GM13977 (cell line): ENCODE measurements at places on chromosomes 3 and 15.
A peak's percentile ranks its signal among the peaks of the same experiment; 100 is the strongest.

GRCh38 chr3:59374818-59375211, 325.0 kb upstream of the CFAP20DC start:
- peak; percentile 48 for DNase-seq

- DNase-seq, result no peak
Observed at GRCh38 chr15:88992216-88992615, 79.0 kb upstream of the MFGE8 start.

- DNase-seq, result no peak
Observed at GRCh38 chr3:14434498-14435151, 32.2 kb downstream of the SLC6A6 start.

DNA sequence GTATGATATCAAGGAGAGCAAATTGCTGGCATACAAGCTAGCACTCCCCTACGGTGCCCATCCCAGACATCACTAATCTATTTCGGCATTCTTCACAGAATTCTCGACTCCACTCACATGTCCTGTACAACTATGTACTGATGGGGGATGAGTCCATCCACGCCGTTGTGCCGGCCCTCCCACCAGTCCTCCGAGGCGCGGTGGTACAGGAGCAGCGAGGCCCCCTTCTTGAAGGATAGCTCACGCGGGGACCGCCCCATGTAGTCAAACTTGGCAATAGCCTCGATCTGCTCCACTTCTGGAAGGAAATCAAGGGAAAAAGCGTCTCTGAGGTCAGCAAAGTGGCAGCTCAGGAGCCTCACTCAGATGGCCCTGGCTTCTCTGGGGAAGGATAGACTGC, 31.0 kb upstream of the RAD18 start:
- DNase-seq, result no peak

- no peak for DNase-seq
Observed at GRCh38 chr3:161137260-161137659, 32.1 kb upstream of the B3GALNT1 start.

- no peak for DNase-seq
Observed at GRCh38 chr15:61796056-61796455, 264.2 kb downstream of the VPS13C start.

GRCh38 chr3:126888186-126888760, 94.6 kb upstream of the PLXNA1 start:
- DNase-seq, result no peak

- no peak for DNase-seq
Observed at GRCh38 chr3:13934813-13935212, 54.9 kb upstream of the WNT7A start.

- peak; percentile 48 for DNase-seq
Observed at GRCh38 chr3:15331606-15332404, 581 bp downstream of the SH3BP5 start.

- DNase-seq, result no peak
Observed at GRCh38 chr15:93089727-93090305, 805 bp upstream of the RGMA start.

DNA sequence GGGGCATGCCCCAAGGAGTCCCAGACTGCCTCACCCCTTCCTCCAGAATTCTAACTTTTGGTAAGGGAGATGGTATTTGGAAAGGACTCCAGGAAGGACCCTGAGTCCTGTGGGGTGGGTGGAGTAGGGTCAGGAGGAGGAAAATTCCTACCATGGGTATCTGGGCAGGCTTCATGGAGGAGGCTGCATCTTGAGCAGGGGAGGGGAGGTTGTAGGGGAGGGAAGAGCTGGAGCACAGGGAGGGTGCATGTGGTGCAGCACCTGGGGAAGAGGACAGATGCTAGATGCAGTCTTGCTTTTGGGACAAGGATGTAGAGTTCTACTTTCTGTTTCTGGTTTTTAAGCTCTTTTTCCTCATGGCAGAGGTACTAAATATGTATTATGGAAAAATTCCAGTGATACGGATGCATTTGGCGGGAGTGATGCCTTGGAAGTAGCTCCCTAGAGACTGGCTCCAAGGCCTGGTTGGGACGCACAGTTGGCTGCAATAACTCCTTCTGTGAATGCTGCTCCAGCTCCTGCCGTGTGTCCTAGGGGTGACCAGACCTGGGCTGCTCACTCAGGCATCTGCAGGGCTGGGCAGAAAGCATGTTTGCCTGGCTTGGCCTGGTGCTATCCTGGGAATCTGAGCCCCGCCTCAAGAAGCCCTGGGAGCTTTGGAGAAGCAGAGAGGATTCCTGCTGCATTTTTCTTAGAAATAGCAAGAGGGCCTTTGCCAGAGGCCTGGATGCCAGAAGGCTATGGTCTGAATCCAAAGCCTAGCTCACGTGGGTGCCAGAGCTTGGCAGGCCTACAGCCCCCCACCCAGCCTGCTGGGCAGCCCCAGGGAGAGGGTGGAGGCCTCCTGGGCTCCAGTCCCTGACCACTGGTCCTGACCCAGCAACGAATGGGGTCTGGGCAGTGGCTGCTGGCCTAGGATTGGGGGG, 10.1 kb downstream of the SEMA3F start:
- no peak for DNase-seq

GRCh38 chr3:8761866-8762265, 7.5 kb downstream of the OXTR start:
- DNase-seq, result no peak

DNA sequence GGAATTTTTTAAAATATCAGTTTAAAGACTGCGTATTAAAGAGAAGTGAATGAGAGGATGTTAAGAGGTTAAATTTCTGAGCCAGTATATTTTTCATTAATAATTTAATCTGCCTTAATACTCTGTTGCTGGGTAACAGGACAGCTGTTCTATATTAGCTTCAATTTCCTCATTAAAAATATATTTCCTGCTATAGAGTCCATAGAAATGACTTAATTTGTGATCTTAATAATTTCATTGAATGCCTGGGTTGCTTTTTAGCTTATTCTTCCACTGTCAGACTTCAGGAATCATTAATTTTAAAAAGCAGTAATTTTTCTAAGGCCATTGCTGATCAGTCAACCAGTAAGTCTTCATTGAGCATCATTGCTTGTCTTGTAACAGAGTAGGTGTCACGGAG, 129.0 kb downstream of the THSD4 start:
- DNase-seq, result no peak

- DNase-seq, result no peak
Observed at GRCh38 chr3:190101320-190102011, 19.2 kb downstream of the P3H2 start.

- no peak for DNase-seq
Observed at GRCh38 chr15:76514282-76514681, 177.7 kb downstream of the ISL2 start.

DNA sequence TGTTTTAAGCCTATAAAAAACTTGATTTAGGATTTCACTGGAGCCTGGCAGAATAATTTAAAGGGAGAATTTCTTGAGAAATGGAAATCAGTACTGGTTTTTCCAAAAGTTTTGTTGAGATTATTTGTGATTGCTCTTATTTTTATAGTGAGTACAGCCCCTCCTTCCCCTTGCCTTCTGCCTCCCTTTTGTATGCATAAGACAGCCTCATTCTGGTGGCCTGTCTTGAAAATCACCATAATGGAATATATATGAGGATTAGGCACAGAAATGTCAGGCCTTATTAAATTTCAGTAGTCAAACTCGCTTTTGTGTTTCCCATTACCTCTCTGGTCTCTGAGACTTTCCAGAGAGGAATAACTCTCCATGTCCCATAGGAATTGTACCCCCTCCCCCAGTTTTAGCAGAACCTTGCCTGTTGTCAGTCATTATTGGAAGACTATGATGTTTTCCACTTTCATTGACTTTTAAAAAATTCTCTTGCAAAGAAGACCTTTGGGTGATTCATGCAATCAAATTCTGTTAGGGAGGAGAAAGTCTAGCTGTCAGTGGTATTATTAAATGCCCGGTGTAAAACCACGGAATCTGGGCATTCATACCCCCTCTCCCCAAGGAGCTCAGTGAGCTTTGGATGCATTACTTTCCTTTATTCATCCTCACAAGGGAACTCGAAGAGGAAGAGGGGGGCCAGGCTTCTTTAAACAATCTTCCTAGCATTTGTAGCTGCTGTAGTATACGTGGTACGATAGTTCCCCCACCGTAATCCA, 171.6 kb upstream of the TSC22D2 start:
- no peak for DNase-seq

GRCh38 chr15:71691458-71692417, 118.6 kb upstream of the NR2E3 start:
- DNase-seq, result no peak

GRCh38 chr15:43923553-43923952, 96.8 kb downstream of the WDR76 start:
- DNase-seq, result no peak

DNA sequence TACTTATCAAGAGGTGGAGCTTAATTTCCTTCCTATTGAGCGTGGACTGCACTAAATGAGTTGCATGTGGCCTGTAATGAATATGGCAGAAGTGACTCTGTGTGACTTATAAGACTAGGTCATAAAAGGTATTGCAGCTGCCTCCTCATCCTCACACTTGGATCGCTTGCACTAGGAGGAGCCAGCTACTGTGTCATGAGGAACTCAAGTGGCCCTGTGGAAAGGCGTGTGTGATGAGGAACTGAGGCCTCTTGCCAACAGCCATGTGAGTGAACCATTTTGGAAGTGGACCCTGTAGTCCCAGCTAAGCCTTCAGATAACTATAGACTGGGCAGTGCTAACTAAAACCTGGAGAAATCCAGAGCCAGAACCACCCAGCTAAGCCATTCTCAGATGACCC, 7.1 kb upstream of the SLC30A4 start:
- no peak for DNase-seq

DNA sequence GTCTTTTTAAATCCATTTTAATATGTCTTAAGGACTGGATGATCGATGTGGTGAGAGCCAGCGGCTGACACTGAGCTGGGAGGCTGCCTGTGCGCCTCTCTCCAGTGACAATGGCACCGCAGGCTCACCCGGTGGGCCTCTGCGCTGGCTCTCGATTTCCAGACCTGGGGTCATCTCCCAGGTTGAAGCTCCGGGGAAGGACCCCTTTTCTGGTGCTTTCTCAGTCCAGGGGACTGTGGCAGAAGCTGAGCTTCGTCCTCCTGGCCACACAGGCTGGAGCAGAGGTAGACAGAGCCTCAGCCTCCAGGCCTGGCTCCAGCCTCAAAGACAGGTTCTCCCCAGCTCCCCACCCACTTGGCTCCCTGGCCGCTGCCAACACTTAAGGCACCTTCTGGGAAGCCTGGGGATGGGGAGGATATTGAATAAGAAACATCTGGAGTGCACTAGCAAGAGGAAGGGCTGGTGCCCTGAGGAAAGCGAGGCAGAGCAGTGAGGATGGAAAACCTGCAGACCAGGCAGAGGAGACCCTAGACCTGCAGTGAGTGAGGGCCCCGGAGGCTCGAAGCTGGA, 154.2 kb upstream of the SMAD3 start:
- no peak for DNase-seq

DNA sequence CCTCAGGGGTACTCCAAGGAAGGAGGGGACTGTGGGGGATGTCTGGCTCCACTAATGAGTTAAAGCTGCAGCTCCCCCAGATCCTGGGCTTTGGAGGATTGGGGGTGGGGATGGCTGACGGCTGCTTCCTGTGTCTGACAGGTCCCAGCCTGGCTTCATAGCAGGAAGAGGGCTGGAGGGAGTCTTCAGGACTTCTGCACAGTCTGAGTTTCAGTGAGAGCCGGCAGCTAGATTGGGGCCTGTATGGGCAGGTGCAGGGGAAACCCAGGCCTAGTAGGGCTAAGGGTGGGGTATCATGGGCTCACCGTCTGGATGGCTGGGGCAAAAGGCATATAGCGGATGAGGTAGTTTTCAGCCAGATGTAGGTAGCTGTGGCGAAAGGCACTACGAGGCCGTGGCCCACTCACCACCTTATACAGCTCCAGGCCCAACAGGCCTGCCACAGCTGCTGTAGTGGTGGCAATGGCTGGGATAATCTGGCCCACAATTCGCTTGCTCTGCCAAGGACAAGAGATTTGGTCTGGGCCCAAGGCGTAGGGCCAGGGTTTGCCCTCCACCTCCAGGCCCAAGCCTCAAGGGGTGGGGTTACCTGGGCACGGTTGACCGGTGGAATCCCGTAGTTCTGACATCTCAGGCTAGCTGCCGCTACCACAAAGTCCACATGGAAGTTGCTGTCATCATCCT, 4.5 kb downstream of the INKA1 start:
- no peak for DNase-seq

GRCh38 chr3:192812743-192813383, 85.5 kb upstream of the FGF12 start:
- no peak for DNase-seq

GRCh38 chr3:125324341-125324740, 50.8 kb downstream of the ZNF148 start:
- DNase-seq, result no peak

GRCh38 chr3:171566803-171567422, 106.7 kb upstream of the TNIK start:
- DNase-seq, result peak; percentile 51

DNA sequence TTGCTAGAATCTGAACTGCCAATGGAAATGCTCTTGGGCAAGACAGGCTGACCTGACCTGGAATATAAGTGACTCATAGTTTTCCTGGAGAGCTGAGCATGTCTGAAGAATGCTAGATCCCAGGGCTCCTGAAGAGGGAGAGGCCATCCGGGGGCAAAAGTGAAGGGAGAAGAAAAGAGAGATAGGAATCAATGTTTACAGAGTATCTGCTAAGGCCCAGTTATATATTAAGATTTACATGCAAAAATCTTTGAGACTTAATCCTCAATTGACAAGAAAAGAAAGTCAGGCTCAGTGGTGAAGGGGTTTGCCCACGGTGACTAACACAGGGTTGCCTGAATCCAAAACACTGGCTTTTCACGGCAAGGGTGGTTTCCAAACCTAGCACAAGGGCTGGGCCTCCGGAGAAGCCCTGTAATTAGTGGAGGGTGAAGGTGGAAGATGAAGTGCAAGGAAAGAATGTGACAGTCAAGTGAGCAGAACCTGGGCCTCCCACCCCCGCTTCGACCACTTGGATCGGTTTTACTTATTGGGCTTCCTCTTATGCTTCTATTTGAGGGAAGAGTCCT, 91.7 kb upstream of the FGF12 start:
- peak; percentile 31 for DNase-seq

GRCh38 chr15:46617507-46617906, 982.7 kb downstream of the SQOR start:
- no peak for DNase-seq

DNA sequence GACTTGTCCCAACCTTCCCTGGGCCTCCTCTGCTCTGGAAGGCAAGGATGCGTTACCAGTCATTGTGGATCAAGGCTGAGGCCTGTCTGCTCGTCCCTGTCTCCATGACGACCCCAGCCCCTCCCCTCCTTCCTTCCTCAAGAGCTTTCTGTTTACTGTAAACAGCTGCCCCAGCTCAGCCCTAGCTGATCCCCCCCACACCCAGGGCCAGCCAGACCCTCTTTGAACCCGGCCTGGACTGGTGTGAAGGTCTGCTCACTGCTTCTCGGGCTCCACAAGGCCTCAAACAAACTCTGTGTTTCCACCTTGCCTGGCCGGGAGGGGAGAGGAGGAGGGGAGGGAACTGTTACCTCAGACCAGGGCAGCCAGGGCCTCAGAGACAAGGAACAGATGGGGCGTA, 16.9 kb downstream of the VPS18 start:
- DNase-seq, result no peak

- DNase-seq, result no peak
Observed at GRCh38 chr3:137641879-137642704, 122.0 kb upstream of the SOX14 start.

DNA sequence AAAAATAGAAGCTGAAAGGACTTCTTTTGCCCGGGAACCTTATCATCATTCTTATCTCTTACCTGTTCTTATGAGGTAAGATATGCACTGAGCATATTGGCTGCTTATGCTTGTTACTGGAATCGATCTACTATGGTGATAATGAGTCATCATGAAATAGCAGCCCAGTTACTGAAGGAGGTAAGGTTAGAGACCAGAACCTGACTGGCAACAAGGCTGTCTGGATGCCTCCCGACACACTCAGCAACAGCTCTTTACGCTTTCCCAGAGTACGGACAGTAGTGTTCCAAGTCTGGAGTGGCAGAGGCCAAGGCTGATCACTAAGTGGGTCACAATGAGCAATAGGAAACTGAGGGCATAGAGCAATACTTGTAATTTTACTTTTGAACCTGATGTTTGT, 314.1 kb downstream of the NLGN1 start:
- no peak for DNase-seq
